Keratinocyte (primary cell): ENCODE measurements at places on chromosomes 7 and 10. TPM values are rescaled to one million over a fixed set of nuclear protein-coding genes. Genes with fewer than 3 reads are reported as not detected.

DNA sequence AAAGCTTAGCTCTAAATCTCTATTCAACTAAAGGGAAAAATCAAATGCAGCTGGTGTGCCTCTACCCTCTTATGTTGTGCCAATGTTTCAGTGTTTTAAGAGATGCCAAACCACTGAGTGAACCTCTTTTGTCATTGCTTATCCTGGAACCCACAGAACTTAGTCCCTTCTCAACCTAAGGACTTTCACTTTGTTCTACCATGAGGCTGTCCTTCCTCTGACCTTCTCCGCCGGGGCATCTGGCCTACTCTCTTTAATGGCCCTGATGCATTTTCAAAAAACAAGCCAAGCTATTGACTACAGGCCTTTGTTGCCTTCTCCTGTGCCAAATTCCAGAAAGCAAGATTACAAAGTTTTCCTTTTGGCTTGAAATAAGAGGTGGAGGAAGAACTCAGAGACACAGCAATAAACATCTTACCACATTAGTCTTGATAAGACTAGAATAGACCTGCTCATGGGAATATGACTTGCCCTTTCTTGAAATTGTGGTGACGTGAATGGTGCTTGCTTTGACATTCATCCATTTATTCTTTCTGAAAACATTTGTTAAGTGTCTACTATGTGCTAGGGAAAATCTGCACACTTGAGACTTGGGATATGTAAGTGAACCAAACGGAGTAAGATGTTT is 253.2 kb upstream of the SMIM30 start:
- no peak for DNase-seq
- no peaks in the 10 kb centered on the region for H3K4me1 ChIP-seq
- no peaks in the 10 kb centered on the region for H3K36me3 ChIP-seq
- no peak overlapping the region for H3K4me3 ChIP-seq
- no peaks in the 10 kb centered on the region for H3K27me3 ChIP-seq
- H3K27ac ChIP-seq = no peak overlapping the region

- H3K4me1 ChIP-seq = no peaks in the 10 kb centered on the region
- no peak overlapping the region for H3K27ac ChIP-seq
- no peak for DNase-seq
- no peaks in the 10 kb centered on the region for H3K36me3 ChIP-seq
- no peaks in the 10 kb centered on the region for H3K27me3 ChIP-seq
Observed at GRCh38 chr10:26540601-26541000, 102.5 kb downstream of the APBB1IP start.

GRCh38 chr7:4888161-4888560 is 4.6 kb upstream of the RADIL start:
- H3K27ac ChIP-seq = no peak overlapping the region
- DNase-seq = no peak
- H3K27me3 ChIP-seq = peaks cover 6% of the 10 kb centered on the region
- H3K4me1 ChIP-seq = no peaks in the 10 kb centered on the region
- no peak overlapping the region for H3K4me3 ChIP-seq

DNA sequence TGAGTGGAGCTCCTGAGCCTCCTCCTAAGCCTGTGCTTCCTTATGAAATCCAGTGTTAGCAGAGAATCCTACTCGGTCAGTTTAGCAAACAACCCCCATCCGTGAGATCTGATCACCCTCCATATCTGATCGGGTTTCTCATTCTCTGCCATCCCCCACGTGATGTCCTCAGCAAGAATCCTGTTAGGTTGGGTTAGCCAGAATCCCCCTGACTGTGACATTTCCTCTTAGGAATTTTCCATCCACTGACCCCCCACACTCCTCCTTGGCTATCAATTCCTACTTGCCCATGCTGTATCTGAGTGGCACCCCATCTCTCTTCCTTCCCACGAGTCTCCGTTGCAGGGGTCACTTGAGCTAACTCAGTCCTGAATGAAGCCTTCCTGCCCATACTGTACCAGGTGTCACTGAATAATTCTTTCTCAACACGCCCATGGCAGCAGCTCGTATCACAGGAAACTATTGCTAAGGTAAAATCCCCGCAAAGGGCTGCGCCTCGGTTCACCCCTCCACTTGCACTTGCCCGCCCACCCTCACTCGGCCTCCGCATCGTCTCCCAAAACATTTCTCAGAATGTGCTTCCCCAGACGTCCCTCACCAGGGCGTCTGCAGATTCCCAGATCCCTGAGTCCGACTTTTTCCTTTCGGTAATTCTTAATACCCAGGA is 44.1 kb downstream of the MYOF start:
- H3K27me3 ChIP-seq = no peaks in the 10 kb centered on the region
- H3K27ac ChIP-seq = peak overlapping the region; percentile 97
- no peak overlapping the region for H3K4me3 ChIP-seq
- H3K36me3 ChIP-seq = peaks cover 7% of the 10 kb centered on the region
- peaks cover 76% of the 10 kb centered on the region for H3K4me1 ChIP-seq
- DNase-seq = no peak

- DNase-seq = no peak
- H3K4me1 ChIP-seq = peaks cover 14% of the 10 kb centered on the region
- no peak overlapping the region for H3K27ac ChIP-seq
- H3K27me3 ChIP-seq = no peaks in the 10 kb centered on the region
- H3K36me3 ChIP-seq = no peaks in the 10 kb centered on the region
- no peak overlapping the region for H3K4me3 ChIP-seq
Observed at GRCh38 chr10:30553626-30554439, 75.7 kb downstream of the LYZL2 start.

- H3K27me3 ChIP-seq = no peaks in the 10 kb centered on the region
- H3K4me3 ChIP-seq = peak within 1 kb of the TSS; percentile 59
- H3K4me1 ChIP-seq = peaks cover 7% of the 10 kb centered on the region
- no peaks in the 10 kb centered on the region for H3K36me3 ChIP-seq
- DNase-seq = no peak
Observed at GRCh38 chr10:116742367-116743265, at the start of gene HSPA12A. TSS of gene HSPA12A (minus strand) at chr10:116742566. CDS start at chr10:116742469, 97 bp downstream.

GRCh38 chr7:85074-85882 is 107.1 kb upstream of the FAM20C start:
- peaks cover 19% of the 10 kb centered on the region for H3K4me1 ChIP-seq
- no peak overlapping the region for H3K27ac ChIP-seq
- H3K36me3 ChIP-seq = no peaks in the 10 kb centered on the region
- peaks cover 24% of the 10 kb centered on the region for H3K27me3 ChIP-seq
- no peak for DNase-seq

GRCh38 chr10:13472359-13472758 is 56.5 kb downstream of the BEND7 start:
- no peaks in the 10 kb centered on the region for H3K27me3 ChIP-seq
- no peak overlapping the region for H3K4me3 ChIP-seq
- DNase-seq = no peak
- no peak overlapping the region for H3K27ac ChIP-seq
- peaks cover 12% of the 10 kb centered on the region for H3K4me1 ChIP-seq
- no peaks in the 10 kb centered on the region for H3K36me3 ChIP-seq

DNA sequence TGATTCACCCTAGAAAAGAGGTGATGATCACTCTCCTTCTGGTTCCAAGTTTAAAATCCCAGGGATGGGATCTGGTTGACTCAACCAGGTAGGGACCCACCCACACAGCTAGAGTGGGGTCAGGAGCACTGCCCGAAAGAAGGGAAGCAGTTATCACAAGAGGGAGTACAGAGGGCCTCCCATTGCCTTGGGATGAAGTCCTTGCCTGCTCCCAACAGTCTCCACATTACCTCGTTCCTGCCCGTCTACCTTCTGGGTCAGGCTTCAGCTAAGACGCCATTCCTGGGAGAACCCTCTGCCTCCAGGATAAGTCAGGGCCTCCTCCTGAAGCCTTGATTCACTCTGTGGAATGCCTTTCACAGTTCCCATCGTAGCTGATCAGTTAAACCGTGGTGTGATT is 23.8 kb downstream of the ZMIZ2 start:
- no peak overlapping the region for H3K27ac ChIP-seq
- H3K27me3 ChIP-seq = no peaks in the 10 kb centered on the region
- peaks cover 22% of the 10 kb centered on the region for H3K4me1 ChIP-seq
- DNase-seq = no peak
- peaks cover 3% of the 10 kb centered on the region for H3K36me3 ChIP-seq
- no peak overlapping the region for H3K4me3 ChIP-seq

DNA sequence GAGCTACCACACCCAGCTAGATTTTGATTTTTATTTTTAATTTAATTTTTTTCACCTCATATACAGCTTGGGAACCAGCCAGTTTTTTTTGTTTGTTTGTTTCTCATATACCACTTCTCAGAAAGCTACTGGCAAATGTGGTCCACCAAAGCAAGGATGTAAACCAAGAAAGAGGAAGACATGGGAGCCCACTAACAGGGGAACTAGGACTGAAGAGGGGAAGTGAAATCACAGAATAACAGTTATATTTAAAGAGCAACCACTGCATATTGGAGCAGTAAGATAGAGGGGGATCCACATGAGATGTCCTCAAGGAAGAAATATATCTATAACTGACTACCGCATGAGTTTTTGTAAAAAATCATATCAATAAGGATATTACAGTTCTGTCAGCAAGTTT is 10.5 kb downstream of the CPVL start:
- H3K4me1 ChIP-seq = peaks cover 23% of the 10 kb centered on the region
- no peak overlapping the region for H3K4me3 ChIP-seq
- no peaks in the 10 kb centered on the region for H3K27me3 ChIP-seq
- H3K36me3 ChIP-seq = no peaks in the 10 kb centered on the region

DNA sequence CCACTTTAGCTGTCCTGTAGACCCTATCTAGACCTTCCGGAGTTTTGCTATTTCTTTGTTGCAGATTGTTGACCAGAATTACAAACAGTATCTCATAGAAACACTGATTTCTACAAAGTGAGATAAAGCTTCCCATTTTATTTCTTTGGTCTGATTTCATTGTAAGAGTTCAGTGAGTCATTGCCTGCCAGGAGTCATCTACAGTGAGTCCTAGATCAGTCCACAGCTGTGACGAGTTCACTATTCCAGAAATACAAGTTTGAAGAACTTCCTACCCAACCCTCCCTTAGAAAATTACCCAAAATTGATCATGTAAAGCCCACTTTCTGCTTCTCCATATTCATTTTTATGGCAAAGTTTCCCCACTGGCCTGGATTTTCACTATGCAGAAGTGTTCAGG is 905.5 kb downstream of the CNTNAP2 start:
- H3K36me3 ChIP-seq = no peaks in the 10 kb centered on the region
- no peak overlapping the region for H3K27ac ChIP-seq
- no peaks in the 10 kb centered on the region for H3K27me3 ChIP-seq
- DNase-seq = no peak
- H3K4me3 ChIP-seq = no peak overlapping the region
- no peaks in the 10 kb centered on the region for H3K4me1 ChIP-seq

- peaks cover 6% of the 10 kb centered on the region for H3K4me1 ChIP-seq
- no peak overlapping the region for H3K27ac ChIP-seq
- no peak overlapping the region for H3K4me3 ChIP-seq
- H3K27me3 ChIP-seq = no peaks in the 10 kb centered on the region
Observed at GRCh38 chr7:4201566-4201965, 480.5 kb upstream of the FOXK1 start.

DNA sequence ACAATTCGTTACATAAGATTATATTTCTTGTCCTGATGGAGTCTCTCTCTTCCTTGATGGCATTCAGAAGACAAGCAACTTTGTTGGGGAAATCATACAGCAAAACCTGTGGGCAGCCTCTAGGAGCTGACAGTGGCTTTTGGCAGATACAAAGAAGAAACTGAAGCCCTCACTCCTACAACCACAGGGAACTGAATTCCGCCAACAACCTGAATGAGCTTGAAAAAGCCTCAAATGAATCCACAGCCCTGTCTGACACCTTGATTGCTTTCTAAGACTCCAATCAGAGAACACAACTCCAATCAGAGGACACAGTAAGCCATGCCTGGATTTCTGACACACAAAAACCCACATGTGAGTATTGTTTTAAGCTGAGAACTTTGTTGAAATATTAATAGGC is 576.8 kb upstream of the LRRTM3 start:
- no peaks in the 10 kb centered on the region for H3K36me3 ChIP-seq
- no peak for DNase-seq
- H3K27ac ChIP-seq = no peak overlapping the region
- no peaks in the 10 kb centered on the region for H3K4me1 ChIP-seq
- H3K27me3 ChIP-seq = no peaks in the 10 kb centered on the region
- no peak overlapping the region for H3K4me3 ChIP-seq

DNA sequence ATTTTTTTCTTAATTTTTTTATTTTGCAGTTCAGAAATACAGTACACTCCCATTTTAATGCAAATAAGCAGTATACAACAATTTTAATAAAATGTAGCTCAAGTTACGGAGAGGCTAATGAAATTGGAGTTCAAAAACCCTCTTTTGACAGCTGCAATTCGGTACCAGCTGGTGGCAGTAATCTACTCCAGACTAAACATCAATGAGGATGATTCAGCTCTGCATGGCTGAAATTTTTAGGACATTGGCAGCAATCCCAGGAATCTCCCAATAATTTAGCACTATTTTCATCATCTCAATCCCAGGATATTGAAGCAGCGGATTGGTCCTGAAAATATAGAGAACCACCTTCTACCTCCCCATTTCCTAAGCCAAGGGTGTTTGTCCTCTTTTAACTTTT is 278.8 kb downstream of the CACNA2D1 start:
- no peaks in the 10 kb centered on the region for H3K4me1 ChIP-seq
- no peaks in the 10 kb centered on the region for H3K36me3 ChIP-seq
- no peaks in the 10 kb centered on the region for H3K27me3 ChIP-seq
- no peak for DNase-seq

DNA sequence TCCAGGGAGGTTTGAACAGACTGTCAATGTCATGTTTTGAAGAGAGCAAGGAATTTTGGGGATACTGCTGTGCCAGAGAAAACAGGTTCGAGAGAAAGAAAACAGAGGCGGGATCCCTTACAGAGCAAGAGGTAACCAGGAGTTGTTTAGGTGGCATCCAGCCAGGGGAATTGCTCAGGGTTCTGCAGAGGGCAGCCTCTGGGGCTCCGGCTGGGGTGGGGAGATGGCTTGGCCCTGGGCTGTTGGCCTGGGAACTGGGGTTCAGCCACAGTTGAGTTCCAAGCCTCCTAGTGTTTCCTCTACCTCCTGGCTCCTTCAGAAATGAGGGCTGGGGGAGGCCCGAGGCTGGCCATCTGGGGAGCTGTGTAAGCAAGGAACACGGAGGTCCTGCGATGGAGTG is 68.0 kb downstream of the CAMK1D start:
- H3K36me3 ChIP-seq = no peaks in the 10 kb centered on the region
- peaks cover 14% of the 10 kb centered on the region for H3K4me1 ChIP-seq
- H3K4me3 ChIP-seq = no peak overlapping the region

DNA sequence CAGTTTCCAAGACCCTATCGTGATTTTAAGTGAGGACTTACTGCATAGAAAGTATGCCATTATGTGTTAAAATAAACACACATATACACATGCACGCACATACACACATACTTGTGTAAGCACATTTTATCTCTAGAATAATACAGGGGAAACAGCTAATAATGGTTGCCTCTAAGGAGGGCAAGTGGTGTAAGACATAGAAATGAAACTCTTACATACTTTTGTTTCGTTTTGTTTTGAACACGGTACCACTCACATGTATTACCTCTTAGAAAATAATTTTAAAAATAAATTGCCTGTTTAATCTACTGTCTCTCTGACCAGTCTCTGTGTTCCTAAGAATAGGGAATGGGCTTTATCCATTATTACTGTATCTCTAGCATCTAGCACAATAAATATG is 49.2 kb downstream of the HERPUD2 start:
- H3K36me3 ChIP-seq = no peaks in the 10 kb centered on the region
- H3K4me3 ChIP-seq = no peak overlapping the region

GRCh38 chr7:96040250-96040772 is 268.0 kb downstream of the DYNC1I1 start:
- no peak overlapping the region for H3K4me3 ChIP-seq
- DNase-seq = no peak
- H3K36me3 ChIP-seq = no peaks in the 10 kb centered on the region

ARHGEF35 gene
- polyA plus RNA-seq = 5.2 to 12.2 TPM (median 9.6 TPM) in 3 replicates

C10orf143 gene
- polyA plus RNA-seq = 1.2 to 1.8 TPM (median 1.4 TPM) in 3 replicates

GDF10 gene
- not detected in 3 replicates for polyA plus RNA-seq

PHKG1 gene
- polyA plus RNA-seq = 0.18 to 0.49 TPM (median 0.25 TPM) in 3 replicates

CPED1 gene
- 0.62 to 1.1 TPM (median 0.72 TPM) in 3 replicates for polyA plus RNA-seq

VOPP1 gene
- polyA plus RNA-seq = 34.2 to 60.4 TPM (median 49.2 TPM) in 3 replicates

STEAP4 gene
- polyA plus RNA-seq = 0.52 to 5.8 TPM (median 2.0 TPM) in 3 replicates

MOGAT3 gene
- not detected in 3 replicates for polyA plus RNA-seq
